AG10803 (cell line): ENCODE measurements at places on chromosomes 3 and 15.

DNA sequence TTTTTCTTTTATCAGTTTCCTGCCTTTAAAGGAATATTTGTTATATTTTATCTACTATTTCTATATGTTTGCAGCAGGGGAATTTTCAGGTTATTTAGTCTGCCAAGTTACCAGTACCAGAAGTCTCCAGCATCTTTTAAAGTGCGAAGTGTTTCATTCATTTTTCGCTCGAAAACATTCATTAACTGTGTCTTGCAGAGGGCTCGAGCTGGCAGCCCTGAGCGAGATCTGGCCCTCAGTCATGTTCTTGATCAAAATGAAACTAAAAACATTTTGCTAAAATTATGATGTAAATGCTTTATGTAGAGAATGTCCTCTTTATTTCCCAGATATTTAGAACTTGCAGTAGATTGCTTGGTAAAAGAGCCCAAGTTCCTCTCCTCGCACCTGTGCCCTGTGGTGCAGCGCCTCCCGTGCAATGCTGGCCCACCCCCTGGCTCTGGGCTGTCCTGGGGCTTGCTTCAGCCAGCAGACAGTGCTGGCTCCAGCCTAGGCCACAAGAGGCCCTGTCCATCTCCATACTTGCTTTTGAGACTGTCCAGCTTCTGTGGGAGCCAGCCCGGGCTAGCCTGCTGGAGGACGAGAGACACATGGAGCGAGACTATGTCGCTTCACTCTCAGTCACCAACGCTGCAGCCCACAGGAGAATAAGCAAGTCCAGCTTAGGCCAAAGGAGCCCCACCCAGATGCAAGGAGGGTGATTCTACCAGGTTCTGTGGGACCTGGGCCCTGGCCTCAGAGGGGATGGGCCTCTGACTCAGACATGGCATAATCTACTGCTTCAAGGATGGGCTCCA, 71.9 kb upstream of the PRR23E start:
- no peak for DNase-seq

DNA sequence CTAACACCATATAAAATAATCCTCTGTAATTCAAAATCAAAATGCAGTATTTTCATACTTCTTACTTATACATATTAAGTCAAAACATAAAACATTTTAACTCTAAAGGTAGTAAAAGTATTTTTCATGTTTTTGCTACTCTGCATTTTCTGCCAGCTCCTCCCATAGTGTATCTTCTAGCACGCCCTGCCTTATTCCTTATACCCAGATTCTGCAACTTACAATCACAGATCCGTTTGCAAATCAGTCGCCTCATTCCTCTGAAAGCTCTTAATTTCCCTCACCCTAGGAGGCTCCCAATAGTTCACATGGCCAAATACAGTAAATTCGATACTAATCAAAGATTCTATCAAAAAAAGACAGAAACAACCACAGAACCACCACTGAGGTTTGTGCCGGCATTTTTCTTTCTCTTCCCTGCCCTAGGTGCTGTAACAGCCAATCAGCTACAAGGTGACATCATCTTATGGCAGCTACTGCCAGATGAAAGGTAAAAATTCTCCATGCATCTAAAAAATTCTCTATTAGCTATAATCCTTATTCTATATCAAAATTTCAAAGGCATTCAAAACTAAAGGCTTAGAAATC, 72.9 kb downstream of the CLASP2 start:
- peak; percentile 38 for DNase-seq

DNA sequence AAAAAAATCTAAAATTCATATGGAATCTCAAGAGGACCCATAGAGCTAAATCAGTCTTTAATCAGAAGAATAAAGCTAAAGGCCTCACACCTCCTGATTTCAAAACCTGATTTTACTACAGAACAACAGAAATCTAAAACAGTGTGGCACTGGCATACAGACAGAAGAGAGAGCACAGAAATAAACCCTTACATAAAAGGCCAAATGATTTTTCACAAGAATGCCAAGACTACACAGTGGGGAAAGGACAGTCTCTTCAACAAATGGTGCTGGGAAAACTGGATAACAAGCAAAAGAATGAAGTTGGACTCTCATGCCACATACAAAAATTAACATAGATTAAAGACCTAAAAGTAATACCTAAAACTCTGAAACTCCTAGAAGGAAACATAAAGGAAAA, 10.1 kb downstream of the TOP2B start:
- DNase-seq, result no peak

GRCh38 chr3:182567700-182568099, 225.6 kb upstream of the ATP11B start:
- DNase-seq, result no peak

- no peak for DNase-seq
Observed at GRCh38 chr3:173096140-173096539, 44.9 kb downstream of the SPATA16 start.
